AG04449 (cell line): ENCODE measurements at places on chromosomes 7 and 10.

- DNase-seq = no peak
These were observed 201.5 kb downstream of the LRMDA start for GRCh38 chr10:75632805-75633462.

- DNase-seq = peak; percentile 1
These were observed 1002.9 kb upstream of the KCND2 start for GRCh38 chr7:119270045-119270464.

GRCh38 chr7:83494683-83495082 lies 154.3 kb downstream of the SEMA3E start:
- no peak for DNase-seq

- DNase-seq = no peak
These were observed 174.9 kb downstream of the CACNA2D1 start for GRCh38 chr7:82268632-82269031.

DNA sequence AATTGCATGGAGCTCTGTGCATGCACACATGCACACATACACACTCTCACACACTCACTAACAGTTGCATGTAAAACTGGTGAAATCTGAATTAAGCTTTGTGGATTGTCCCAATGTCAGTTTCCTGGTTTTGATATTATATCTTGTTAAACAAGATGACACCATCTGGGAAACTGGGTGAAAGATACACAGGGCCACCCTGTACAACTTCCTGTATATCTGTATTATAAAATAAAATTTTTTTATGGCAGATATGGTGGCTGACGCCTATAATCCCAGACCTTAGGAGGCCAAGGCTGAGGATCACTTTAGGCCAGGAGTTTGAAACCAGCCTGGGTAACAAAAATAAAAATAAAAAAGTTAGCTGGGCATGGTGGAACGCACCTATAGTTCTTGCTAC lies 87.4 kb downstream of the PTPN20 start:
- DNase-seq = no peak

DNA sequence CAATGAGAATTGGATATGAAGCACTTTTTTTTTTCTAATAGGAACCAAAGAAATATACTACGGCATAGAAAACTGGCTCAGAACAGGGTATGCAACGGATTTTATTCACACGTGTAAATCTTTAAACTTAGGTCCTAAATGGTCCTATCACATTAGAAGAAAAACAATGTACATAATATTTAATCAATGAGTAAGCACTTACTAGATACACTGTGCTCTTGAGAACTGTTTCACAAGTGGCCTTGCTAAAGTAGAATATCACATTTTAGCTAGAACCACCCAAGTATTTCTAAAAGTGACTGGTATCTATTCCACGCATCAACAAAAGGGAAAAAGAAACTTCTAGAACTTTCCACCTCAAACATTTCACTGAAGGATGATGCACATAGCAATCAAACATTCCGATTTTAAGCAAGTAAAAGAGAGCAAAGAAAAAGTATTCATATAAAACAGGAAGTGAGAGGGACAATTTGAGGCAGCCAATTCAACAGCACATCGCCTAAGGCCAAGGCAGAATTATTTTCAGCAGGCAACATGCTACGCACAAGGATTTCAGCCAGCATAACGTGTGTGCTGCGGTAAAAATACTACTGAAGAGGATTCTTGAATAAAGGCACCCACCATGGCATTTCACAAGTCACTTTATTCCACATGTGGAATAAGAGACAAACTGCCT lies 55.8 kb downstream of the PARD3 start:
- DNase-seq = no peak
